ENCODE measurements at places on chromosomes 1 and 21. TPM values are rescaled to one million over a fixed set of nuclear protein-coding genes. Genes with fewer than 3 reads are reported as not detected.

FOXD3 gene
- not detected for polyA plus RNA-seq

RIMS3 gene
- 1.5 TPM for polyA plus RNA-seq

DNA sequence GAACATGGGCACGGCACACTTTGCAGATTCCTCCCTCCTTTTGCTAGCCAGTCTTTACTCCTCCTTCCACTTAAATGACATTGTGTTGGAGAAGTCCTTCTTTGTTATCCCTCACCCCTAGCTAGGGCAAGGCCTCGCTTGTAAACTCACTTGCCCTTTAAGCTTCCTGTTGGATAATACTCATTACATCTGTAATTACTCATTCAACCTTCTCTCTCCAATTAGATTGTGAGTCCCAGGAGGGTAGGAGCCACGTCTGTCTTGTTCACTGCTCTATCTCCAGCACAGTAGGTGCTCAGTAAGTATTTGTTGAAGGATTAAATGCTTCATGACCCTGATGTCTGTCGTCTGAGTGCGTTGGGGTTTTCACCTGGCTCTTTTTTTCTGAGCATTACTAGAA lies 98.7 kb upstream of the USP24 start:
- DNase-seq: no peak

MCOLN2 gene
- 11.7 TPM for polyA plus RNA-seq

- no peak for DNase-seq
Measured at GRCh38 chr1:58030456-58030855, 516.1 kb downstream of the OMA1 start.

DNA sequence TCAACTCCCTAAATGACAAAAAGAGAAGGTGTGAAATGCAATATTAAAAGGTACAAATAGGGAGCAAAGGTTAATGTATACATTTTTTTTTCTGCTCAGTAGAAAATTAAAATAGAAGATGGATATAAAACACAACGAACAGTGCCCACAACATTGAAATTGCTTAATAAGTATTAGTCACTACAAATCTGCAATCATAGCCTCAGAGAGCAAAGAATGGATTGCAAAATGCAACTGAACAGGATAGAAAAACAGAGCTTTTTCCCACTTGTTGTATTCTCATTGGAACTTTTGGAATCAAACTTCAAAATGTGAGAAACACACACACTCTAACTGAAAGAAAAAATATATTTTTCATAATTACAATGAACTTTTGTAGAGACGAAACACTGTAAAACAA lies 552.2 kb upstream of the NCAM2 start:
- no peak for DNase-seq

CFAP107 gene
- not detected for polyA plus RNA-seq

- DNase-seq: no peak
Measured at GRCh38 chr1:10979483-10979920, 33.0 kb upstream of the TARDBP start.

DNA sequence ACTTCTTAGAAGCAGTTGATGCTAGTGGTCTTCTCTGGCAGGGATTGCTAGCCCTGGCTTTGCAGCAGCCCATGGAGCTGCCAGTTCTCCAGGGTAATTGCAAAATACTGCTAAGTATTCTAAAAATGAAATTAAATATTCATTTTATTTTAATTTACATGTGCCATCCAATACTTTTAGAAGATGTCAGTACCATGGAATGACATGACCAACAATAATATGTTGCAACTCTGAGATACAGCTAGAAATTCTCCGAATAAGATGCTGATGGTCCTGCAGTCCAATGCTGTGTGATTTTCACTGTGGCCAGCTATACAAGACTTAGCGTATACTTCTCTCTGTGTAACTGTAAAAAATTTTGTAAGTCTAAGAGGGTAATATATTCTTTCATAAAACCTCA lies 20.0 kb upstream of the WARS2 start:
- DNase-seq: no peak

IGSF5 gene
- not detected for polyA plus RNA-seq

DNA sequence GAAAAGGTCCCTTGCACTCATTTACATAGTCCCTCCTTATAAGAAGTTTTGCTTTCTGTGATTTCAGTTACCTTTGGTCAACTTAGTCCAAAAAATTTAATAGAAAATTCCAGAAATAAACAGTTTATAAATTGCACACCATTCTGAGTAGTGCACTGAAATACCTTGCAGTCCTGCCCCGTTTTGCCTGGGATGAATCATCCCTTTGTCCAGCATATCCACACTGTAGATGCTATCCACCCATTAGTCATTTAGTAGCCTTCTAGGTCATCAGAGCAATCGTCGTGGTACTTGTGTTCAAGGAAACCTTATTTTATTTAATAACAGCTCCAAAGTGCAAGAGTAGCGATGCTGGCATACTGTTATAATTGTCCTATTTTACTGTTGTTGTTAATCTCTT lies 38.0 kb downstream of the SPRTN start:
- DNase-seq: no peak

GRCh38 chr21:42113926-42114409 lies 42.9 kb downstream of the UMODL1 start:
- DNase-seq: no peak

TPR gene
- 23.8 TPM for polyA plus RNA-seq

- DNase-seq: no peak
Measured at GRCh38 chr1:25053576-25054250, 123.6 kb upstream of the RUNX3 start.

- DNase-seq: no peak
Measured at GRCh38 chr1:201902198-201902597, 13.5 kb downstream of the SHISA4 start.

TTC22 gene
- polyA plus RNA-seq: 1.4 TPM
